ENCODE measurements at places on chromosomes 12 and 14. TPM values are rescaled to one million over a fixed set of nuclear protein-coding genes. Genes with fewer than 3 reads are reported as not detected.

GRCh38 chr12:58046271-58046670 is 104.9 kb downstream of the ATP23 start:
- DNase-seq = no peak

DNA sequence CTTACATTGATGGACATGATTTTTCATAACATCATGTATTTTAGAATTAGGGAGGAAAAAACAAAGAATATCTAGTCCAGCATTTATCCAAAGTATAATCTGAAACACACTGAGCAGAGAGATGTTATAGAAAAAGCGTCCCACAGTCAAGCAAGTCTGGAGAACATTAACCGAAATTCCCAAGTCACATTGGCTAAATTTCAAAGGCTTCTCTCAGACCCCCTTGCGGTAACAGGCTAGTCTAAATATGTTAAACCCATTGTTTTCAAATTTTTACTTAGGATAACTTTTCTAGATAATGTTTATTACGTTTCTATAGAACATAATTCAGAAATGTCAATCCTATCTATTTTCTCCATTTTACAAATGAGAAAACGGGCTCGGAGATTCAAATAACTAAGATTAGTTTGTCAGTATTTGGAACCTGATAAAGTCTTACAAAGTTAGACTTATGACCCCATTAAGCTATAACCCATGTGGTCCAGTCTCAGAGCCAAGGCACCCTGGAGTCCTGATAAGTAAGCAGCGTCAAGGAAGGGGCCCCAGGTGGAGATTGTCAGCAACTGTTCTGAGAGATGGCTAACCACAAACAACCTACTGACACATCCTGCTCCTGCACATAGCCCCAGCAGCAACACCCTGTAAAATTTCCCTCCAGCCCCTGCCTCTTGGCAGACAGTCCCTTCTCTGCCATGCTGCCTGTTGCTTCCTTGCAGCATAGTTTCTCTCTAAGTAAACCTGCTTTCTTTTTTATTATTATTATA is 220.6 kb upstream of the TMEM260 start:
- no peak for DNase-seq

DNA sequence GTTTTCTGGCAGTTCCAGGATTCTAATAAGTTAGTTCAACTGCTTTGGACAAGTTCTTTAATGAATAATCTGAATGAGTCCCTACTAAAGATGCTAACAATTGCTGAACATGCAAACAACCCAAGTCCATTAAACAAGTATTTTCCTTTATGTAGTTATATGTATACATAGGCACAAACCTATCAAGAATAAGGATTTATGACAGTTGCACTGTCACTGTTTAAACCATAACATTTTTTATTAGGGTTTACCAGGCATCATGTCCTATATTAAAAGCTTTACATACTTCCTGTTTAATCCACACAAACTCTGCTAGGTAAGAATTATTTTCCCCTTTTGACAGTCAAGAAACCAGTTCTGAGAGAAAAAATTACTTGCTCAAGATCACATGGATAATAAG is 31.9 kb upstream of the COCH start:
- DNase-seq = no peak

- no peak for DNase-seq
Observed at GRCh38 chr12:90484094-90484493, 470.9 kb downstream of the CCER1 start.

GRCh38 chr12:65956056-65956738 is 131.9 kb downstream of the HMGA2 start:
- no peak for DNase-seq

- no peak for DNase-seq
Observed at GRCh38 chr12:91680864-91681263, 464.8 kb downstream of the BTG1 start.

Gene FGF6
- 58.5 TPM for polyA plus RNA-seq

Gene HSPA2
- 5.0 TPM for polyA plus RNA-seq

GRCh38 chr12:117363953-117364486 is 2.6 kb upstream of the NOS1 start:
- no peak for DNase-seq

DNA sequence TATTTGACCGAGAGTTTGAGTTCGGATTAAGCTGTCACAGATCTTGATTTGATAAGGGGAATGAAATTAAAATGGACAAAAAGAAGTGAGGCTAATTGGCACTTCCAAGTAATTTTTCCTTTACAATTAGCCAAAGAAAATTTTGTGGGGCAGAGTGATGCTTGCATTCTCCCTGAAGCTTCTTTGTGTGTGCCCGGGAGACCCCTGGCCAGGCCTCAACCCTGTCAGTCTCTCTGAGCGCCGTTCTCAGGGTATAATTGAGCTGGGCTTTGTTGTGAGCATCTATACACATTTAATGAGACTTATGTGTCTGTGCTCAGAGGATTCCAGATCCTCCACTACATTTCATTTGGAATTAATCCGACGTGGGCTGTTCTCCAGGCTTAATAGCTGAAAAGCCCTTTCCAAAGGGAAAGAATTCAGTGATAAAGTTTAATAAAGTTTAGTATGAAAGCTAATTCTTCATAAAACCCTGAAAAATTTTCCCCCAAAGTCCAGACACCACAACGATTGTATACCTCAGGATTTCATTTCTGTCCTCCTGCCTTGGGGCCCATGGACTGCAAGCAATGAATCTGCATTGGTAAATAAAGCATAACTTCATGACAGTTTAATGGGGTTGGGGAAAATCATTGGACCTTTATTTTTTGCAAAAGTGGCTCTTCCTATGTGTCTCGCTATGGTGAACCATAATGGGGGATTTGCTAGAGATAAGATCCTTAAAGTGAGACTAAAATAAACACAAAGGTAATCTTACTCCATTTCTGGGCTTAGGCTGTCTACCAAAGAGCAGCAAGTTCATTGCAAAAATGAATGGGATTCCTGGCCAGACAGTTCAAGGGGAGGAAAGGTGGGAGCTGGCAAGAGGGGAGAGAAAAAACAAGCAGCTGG is 292.6 kb downstream of the C12orf75 start:
- DNase-seq = no peak

Gene TMEM179
- 1.1 TPM for polyA plus RNA-seq

DNA sequence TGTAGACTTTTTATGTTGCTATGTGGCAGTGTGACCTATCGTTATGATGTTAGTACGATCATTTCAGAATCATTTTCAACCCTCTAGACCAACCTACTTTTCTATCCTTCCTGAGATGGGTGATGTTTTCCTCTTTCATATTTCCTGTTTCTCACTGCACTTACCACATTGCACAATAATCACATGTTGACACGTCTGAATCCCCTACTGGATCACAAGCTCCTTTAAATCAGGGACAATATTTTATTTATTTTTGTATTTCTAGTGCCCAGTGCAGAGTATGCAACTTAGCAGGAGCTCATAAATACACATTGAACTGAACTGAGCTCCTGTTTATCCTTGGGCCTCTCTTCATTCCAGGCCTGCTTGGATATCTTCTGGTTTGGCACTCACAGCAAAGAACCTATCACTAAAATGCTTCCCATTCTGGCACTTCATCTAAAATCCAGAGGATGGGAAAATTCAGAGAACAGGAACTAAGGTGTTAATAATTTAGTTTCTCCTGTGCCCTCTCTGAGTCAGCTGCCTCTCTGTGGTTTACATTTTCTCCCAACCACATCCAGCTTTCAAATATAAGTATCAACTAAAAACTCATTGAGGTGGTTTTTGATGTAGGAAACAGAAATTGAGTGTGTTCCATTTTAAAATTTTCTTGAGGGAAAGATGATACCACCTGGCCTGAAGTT is 69.4 kb upstream of the DYRK2 start:
- no peak for DNase-seq

Gene CHPT1
- polyA plus RNA-seq = 26.4 TPM

- no peak for DNase-seq
Observed at GRCh38 chr12:13799574-13799973, 181.8 kb downstream of the GRIN2B start.

Gene PITPNM2
- polyA plus RNA-seq = 4.7 TPM

GRCh38 chr12:4855121-4855924 is 54.4 kb upstream of the KCNA1 start:
- peak; percentile 48 for DNase-seq

DNA sequence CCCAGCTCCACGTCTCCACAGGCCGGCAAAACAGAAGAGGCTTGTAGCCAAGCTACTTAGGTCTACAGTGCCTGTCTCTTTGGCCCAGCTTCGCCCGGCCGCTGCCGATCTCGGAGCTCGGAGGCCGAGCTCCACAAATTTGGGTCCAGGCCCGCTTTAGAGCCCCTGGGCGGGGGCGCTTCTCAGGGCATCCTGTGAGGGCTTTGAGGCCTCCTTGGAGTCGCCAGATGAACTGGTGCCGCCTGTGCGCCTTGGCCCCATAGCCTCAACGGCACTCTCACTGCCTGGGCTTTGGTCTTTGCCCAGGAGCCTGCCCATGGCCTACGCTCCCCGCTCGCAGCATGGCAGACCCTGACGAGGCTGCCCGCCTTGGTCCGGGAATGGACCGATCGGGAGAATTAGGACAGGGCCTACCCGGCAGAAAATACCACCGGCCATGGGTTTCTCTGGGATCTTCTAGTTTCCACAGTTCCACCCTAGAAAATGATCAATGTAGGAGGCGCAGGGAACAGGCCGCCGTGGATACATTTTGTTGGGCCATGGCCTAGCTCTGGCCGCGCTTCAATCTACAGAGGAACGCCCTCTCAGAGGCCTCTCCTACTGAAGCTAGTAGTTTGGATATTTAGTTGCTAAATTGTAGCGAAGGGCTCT is 953 bp upstream of the NKX2-8 start:
- no peak for DNase-seq

DNA sequence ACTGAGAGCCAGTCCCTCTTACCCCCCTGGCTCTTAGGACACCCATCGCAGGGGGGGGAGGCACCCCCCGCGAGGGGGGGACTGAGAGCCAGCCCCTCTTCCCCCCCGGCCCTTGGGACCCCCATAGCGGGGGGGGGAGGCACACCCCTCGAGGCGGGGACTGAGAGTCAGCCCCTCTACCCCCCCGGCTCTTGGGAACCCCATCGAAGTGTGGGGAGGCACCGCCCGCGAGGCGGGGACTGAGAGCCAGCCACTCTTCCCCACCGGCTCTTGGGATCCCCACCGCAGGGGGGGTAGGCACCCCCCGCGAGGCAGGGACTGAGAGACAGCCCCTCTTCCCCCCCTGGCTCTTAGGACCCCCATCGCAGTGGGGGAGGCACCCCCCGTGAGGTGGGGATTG is 48.8 kb downstream of the DDX11 start:
- DNase-seq = no peak

- no peak for DNase-seq
Observed at GRCh38 chr12:127559349-127560040, 707.5 kb upstream of the TMEM132C start.

Gene P3H3
- 40.3 TPM for polyA plus RNA-seq

GRCh38 chr12:122738571-122738970 is 7.9 kb upstream of the HCAR1 start:
- DNase-seq = no peak

Gene SPSB2
- 8.9 TPM for polyA plus RNA-seq

DNA sequence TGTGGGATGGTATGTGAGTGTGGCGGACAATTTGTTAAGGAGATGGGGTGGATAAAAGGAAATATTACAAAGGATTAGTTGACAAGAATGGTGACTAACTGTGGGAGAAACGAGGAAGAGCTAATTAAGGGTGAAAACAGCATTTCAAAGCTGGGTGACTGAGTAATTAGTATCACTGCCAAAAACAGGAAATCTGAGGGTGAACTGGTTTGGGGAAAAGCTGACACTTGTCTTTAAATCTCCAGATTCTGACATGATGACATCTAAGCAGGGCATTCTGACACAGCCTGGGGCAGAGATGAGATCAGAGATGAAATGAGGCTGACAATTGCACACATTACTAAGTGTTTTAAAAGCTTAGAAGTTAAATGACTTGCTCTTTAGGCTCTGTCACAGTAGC is 42.4 kb upstream of the CCDC175 start:
- no peak for DNase-seq

Gene NOP9
- polyA plus RNA-seq = 21.1 TPM

Gene APOF
- polyA plus RNA-seq = not detected

DNA sequence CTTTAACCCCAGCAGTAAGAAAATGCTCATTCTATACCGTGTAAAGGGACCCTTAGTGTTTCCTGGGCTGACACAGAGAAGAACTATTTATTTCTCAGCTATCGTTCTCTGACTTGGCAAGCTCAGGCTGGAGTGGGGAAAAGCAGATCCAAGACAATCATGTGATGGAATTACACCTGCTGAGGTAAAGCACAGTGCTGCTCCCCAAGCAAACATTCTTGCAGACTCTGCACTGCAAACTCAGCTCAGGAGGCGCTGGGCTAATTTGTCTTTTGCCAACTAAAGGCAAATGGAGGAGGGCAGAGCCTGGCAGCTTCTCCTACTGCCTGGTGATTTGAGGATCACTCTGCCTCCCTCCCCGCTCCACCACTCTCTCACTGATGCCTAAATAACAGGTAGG is 57.8 kb upstream of the FUT8 start:
- no peak for DNase-seq

Gene CDH24
- polyA plus RNA-seq = 3.8 TPM

- DNase-seq = no peak
Observed at GRCh38 chr12:72535212-72535990, 263.2 kb downstream of the TRHDE start.

Gene ETV6
- 10.9 TPM for polyA plus RNA-seq

Gene HAL
- polyA plus RNA-seq = 0.20 TPM

DNA sequence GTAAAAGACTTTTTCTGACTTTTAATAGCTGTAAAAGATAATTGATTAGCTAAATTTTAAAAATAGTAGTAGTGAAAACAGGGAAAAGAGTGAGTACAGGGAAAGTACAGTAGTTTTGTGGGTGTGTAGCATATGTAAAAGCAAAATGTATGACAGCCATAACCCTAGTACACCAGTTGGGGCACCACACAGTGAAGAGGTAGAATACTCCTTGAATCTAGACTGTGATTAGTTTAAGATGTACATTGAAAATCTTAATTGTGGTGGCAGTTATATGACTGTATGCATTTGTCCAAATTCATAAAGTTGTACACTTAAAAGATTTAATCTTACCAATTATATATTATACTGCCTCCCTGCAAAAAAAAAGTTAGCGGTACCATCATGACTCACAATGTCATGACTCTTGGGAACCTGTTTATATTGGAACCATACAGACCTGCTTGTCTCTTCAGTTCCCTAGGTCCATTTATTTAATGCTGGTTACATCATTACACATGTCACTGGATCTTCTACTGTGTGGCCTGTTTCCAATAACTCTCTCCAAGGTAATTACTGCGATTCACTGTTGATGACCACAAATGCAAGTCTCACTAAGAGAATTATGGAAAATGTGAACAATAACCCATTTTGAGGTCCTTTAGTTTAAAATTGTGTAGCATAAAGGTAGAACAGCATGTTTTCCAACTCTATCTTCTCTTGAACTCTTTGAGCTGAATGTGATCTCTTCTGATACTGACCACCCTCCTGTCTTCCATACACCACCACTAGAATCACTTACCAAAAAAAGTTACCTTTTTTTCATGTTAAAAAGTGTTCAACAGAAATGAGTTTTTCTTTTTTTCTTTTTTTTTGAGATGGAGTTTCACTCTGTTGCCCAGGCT is 264.2 kb upstream of the AMIGO2 start:
- no peak for DNase-seq

GRCh38 chr14:53539489-53540126 is 386.5 kb upstream of the DDHD1 start:
- DNase-seq = peak; percentile 68

- no peak for DNase-seq
Observed at GRCh38 chr14:88551094-88551870, 3.5 kb downstream of the PTPN21 start.

- no peak for DNase-seq
Observed at GRCh38 chr14:73427516-73428264, 30.7 kb downstream of the NUMB start.

- DNase-seq = no peak
Observed at GRCh38 chr12:132123970-132124765, 20.0 kb downstream of the DDX51 start.

Gene SMOC1
- polyA plus RNA-seq = 5.1 TPM

Data from forelimb muscle (tissue), 1 donor.